Prostate gland (tissue), 2 donors: ENCODE measurements at places on chromosomes 4 and X. TPM values are rescaled to one million over a fixed set of nuclear protein-coding genes. Genes with fewer than 3 reads are reported as not detected.
A peak's percentile ranks its signal among the peaks of the same experiment; 100 is the strongest.

SSX2 gene
- not detected for total RNA-seq

IL2 gene
- total RNA-seq, result not detected

CAMK2D gene
- 48.7 TPM for total RNA-seq

GAB3 gene
- 12.8 TPM for total RNA-seq

PAGE1 gene
- total RNA-seq, result not detected

RASL11B gene
- 0.18 TPM for total RNA-seq

GC gene
- not detected for total RNA-seq

DNA sequence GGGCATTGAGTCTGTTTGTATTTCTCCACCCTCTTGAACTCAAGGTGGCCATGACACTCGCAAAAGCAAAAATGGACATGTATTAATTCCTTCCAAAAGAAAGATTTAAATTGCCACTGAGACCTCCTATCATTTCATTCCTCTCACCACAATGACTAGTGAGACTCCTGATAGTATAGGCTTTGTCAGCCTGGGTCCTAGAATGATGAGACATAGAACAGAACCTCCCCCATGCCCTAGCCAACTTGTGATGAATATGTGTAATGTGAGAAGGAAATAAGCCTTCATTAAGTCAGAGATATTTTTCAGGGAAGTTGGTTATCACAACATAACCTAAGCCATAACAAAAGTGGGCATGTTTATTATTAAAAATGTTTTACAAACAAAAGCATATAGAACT, 62.5 kb downstream of the ASB9 start:
- no peak overlapping the region for H3K27ac ChIP-seq
- no peak overlapping the region for H3K4me3 ChIP-seq
- no peaks in the 10 kb centered on the region for H3K27me3 ChIP-seq
- DNase-seq, result no peak
- no peaks in the 10 kb centered on the region for H3K36me3 ChIP-seq

DNA sequence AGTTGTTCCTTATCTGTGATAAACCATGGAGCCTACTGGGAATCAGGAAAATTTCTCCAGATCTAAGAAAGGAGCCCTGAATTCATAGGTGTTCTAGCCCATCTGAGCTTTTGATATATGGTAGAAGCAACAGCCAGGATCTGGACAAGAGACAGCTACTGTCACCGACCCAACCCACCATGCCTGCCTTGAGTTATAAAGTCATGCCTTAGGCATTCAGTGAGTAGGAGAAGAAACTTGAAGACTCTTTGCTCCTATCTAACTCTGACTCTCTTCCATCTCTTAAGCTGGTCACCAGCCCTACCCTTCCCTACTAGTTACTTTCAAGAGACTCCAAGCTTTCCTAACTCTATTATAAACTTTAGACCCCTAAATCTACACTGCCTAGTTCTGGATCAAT, 83.9 kb upstream of the FAM9B start:
- H3K27ac ChIP-seq, result no peak overlapping the region
- no peaks in the 10 kb centered on the region for H3K4me1 ChIP-seq
- H3K27me3 ChIP-seq, result no peaks in the 10 kb centered on the region
- H3K36me3 ChIP-seq, result no peaks in the 10 kb centered on the region

GRCh38 chr4:161403781-161404180, 760.0 kb downstream of the FSTL5 start:
- H3K4me3 ChIP-seq, result no peak overlapping the region
- H3K27ac ChIP-seq, result no peak overlapping the region
- no peaks in the 10 kb centered on the region for H3K4me1 ChIP-seq
- no peaks in the 10 kb centered on the region for H3K36me3 ChIP-seq
- no peaks in the 10 kb centered on the region for H3K27me3 ChIP-seq

- no peak overlapping the region for H3K4me3 ChIP-seq
- H3K36me3 ChIP-seq, result no peaks in the 10 kb centered on the region
- H3K27ac ChIP-seq, result no peak overlapping the region
- peak; percentile 73 for DNase-seq
- no peaks in the 10 kb centered on the region for H3K27me3 ChIP-seq
Observed at GRCh38 chr4:11904117-11904535, 475.4 kb upstream of the HS3ST1 start.

GRCh38 chr4:187042251-187042650, 318.6 kb upstream of the FAT1 start:
- no peak overlapping the region for H3K4me3 ChIP-seq
- no peak overlapping the region for H3K27ac ChIP-seq
- no peaks in the 10 kb centered on the region for H3K27me3 ChIP-seq
- no peaks in the 10 kb centered on the region for H3K4me1 ChIP-seq
- DNase-seq, result no peak

GRCh38 chr4:101157415-101158133, 189.8 kb downstream of the PPP3CA start:
- no peaks in the 10 kb centered on the region for H3K27me3 ChIP-seq
- no peak overlapping the region for H3K27ac ChIP-seq
- H3K4me1 ChIP-seq, result no peaks in the 10 kb centered on the region

DNA sequence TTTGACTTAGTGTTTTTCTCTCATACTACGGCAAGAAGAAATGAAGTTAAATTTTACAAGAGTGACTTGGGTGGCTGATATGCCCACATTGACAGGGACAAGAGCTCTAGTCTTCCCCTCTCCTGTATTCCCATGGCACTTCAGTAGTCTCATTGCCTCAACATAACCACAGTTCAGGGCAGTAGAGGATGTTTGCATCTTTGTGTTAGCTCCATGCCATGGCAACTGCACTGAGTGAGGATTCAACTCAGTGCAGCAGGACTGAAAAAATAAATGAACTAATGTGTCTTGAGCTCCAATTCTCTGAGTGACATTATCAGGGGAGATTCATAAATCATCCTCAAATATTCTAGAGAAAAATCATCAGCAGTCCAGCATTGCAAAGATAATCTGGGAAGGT, 78.8 kb downstream of the TET2 start:
- H3K4me3 ChIP-seq, result no peak overlapping the region
- no peaks in the 10 kb centered on the region for H3K4me1 ChIP-seq
- H3K27ac ChIP-seq, result no peak overlapping the region
- DNase-seq, result no peak
- H3K36me3 ChIP-seq, result no peaks in the 10 kb centered on the region
